ENCODE measurements at places on chromosomes 5 and 9.
A peak's percentile ranks its signal among the peaks of the same experiment; 100 is the strongest.

DNA sequence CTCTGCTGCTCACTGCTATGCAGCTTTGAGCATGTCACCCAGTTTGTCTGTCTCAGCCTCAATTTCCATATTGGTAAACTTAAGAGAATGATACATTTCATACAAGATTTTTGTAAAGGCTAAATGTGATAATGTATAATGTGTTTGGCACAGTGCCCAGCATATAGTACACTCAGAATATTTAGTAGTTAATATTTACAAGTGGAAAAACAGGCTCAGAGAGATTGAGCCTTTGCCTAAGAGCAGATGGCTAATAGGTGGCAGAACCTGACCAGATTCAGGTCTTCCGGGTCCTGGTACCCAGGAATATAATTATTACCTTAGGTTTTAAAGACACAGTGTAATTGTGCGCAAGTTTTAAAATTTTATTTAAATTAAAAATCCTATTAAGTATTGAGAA lies 46.8 kb upstream of the KIAA1958 start:
- DNase-seq, result no peak

GRCh38 chr5:24621792-24622191 lies 23.0 kb downstream of the CDH10 start:
- no peak for DNase-seq

DNA sequence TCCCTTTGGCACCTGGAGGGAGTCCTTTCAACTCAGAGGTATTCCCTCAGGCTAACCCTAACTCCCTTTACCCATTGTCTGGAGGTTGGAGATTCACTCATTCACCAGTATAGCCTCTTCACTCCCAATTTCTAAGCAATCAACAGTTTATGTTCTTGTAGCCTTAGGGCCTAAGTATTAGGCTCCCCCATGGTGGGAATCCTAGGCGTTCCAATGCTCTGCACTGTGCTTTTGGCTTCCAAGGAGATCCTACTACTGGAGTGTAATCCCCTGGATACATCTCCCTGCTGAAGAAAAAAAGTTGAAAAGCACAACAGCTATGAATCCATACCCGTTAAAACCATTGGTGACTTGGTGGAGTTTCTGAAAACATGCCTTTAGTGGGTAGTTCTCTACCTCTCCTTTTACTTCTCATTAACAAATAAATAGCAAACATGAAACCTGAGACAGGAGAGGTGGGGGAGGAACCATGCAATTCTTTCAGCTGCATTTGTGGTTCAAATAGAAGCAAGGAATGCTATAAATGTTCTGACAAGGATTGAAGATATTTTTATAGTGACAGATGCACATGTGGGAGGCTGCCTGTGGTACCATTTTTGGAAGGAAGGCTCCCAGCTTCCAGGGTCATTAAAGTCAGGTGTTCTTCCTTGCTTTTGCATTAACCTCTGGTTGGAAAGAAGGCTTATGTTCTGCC lies 397.1 kb downstream of the DMAC1 start:
- DNase-seq, result no peak

DNA sequence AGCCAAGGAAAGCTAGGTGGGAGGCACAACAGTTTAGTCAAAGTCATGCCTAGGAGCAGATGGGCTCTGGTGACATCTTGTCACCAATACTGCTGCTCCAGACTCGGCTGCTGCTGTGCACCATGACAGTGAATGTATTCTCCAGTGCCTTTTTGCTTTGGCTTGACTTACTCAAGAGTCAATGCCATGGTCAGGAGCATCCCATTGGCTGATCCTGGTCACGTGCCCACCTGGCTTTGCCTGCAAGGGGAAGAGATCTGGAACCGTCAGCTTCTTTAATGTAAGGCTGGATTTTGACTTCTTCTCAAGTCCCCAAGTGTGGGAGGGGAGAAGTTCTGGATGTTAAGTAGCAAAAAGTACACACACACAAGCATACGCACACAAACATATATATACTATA lies 19.9 kb upstream of the MUSK start:
- no peak for DNase-seq

GRCh38 chr9:31325778-31326177 lies 1058.7 kb upstream of the ACO1 start:
- no peak for DNase-seq

GRCh38 chr5:142364251-142365145 lies 39.7 kb upstream of the SPRY4 start:
- no peak for DNase-seq

DNA sequence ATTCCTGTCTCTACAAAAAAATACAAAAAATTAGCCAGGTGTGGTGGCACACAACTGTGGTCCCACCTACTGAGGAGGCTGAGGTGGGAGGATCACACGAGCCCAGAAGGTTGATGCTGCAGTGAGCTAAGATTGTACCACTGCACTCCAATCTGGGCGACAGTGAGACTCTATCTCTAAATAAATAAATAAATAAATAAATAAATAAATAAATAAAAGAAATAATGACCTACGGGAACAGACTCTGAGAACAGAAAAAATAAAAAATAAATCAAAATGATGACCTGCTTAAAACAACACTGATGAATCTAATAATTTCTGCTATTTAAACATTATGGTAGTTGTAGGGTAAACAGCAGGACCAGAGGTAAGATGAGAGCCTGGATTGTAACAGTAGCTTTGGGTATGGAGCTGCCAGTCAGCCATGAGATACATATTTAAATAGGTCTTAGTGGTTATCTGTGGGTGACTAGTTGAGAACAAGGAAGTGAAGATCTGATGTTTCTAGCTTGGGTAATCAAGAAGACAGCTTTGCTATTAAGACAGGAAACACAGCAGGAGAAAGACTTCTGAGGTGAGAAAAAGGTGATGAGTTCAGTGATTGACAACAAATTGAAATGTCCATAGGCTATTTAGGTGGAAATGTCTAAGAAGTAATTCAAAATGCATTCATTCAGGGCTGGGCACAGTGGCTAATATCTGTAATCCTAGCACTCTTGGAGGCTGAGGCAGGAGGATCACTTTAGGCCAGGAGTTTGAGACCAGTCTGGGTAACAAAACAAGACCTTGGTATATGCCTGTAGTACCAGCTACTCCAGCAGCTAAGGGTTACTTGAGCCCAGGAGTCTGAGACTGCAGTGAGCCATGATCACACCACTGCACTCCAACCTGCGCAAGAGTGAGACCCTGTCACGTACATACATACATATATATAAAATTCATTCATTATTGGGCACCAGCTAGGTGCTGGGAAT lies 11.0 kb downstream of the RNF145 start:
- DNase-seq, result no peak

GRCh38 chr5:106545325-106545724 lies 1125.4 kb downstream of the EFNA5 start:
- no peak for DNase-seq

DNA sequence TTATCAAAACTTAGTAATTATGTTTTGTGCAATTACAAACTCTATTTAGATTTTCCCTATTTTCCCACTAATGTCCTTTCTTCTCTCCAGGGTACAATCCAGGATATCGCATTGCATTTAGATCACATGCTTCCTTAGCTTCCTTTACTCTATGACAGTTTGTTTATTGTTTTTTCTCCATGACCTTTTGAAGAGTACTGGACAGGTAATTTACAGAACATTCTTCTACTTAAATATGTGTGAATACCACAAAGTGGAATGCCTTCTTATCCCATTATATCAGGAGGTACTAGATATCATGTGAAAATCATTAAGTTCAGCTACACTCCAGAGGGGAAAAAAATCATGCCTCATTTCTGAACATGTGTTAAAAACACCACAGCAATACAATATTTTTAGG lies 776.6 kb upstream of the CDH9 start:
- DNase-seq, result no peak

GRCh38 chr5:157371655-157372471 lies 88.2 kb upstream of the NIPAL4 start:
- no peak for DNase-seq

DNA sequence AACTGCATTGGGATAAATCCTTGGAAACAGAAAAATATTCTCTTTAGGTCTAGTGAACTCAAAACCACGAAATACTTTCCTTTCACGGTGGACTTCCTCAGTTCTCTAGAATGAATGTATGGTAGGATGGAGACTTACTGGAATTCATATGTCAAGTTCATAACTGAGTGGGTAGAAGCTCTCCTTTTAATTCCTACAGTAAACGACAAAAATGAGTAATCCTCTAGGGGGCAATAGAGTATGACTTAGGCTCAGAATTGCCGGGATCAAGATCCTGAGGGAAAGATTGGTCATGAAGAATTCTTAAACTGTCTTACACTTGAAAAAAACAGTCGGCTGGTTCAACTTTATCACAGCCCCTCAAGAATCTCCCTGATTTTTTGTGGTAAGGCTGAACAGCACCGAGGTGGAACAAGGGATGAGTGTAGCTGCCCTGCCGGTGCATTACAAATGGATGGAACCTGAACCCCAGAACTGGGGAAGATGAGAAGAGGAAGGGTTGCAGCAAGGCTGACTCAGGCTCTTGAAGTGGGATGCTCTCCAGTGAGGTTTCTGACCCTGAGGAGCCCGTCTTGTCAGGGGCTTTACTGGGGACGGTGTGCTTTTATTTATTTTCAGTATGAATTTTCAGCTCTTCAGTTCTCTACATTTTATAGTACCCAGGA lies 14.0 kb upstream of the LOX start:
- no peak for DNase-seq

DNA sequence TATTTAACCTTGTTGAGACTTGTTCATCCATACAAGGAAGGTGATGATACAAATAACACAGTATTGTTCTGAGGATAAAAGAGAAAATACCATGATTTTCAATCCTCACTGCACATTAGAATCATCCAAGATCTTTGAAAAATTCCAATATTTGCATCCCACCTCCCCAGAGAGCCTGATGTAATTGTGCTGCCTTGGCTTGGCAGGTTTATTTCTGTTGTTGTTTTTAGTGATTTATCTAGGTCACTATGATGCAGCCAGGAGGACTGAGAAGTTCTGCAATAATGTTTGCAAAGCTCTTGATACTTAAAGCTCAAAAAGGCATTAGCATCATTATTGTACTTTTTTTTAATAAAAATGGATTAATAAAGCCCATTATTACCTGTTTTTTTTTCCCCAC lies 67.0 kb upstream of the NMUR2 start:
- DNase-seq, result no peak

GRCh38 chr9:68672215-68672614 lies 32.8 kb upstream of the PIP5K1B start:
- no peak for DNase-seq

DNA sequence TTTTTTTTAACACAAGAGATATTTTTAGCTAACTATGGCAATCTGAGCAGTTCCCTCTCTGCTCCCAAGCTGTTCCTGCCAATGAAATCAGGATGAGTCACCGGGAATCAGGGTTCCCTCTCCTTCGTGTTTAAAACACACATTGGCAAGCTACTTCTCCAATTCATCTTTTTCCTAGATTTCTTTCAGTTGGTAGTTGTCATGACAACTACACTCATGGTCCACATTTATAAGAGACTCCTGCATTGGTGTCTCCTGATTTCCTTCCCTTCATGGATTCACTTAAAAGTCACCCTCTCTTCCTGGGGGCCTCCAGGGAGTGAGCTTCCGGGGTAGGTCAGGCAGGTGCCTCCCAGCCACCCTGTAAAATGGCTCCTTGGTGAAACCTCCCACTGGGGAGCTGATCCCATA lies 72.3 kb upstream of the NIPAL4 start:
- DNase-seq, result no peak

DNA sequence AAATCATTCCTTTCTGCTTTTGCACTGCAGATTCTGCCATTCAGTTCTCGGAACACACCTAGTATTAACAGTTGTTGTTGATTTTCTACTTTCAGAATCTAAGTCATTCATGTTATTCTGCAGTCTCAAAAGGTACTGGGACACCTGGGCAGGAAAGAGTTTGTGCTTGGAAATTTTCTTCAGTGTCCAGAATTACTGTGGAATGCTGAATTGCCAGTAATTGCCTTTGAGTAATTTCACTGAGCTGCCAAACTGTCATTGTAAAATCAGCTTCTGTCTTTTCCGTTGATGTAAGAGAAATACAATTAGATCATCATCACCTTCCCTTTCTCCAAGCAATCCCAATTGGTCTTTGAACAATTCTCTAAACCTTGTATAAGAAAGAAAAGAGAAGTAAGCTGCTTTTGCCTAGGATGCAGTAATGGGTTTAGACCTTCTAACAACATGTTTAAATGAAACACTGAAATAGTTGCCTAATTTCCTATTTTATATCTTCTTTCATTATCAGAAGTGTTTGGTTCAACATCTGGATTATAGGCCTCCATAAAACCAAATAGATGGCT lies 75.7 kb upstream of the TGFBR1 start:
- DNase-seq, result no peak

DNA sequence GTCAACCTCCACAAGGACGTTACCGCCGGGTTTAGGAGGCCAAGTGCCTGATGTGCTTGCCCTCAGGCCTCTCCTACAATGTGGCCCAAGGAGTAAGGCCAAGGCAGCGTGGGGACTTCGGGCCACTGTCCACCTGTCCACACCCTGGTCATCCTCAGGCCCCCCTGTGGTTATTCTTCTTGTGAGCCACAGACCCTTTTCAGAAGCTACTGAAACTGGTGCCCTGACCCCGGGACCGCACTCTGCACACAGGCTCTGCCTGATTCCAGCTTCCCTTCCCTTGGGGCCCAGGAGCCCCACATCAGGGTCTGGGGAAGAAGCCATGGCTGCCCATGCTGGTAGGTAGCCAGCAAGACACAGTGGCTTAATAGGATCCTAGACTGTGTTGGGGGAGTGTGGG lies 128.8 kb downstream of the OLFM1 start:
- no peak for DNase-seq

GRCh38 chr9:98365227-98365669 lies 109.8 kb upstream of the TBC1D2 start:
- DNase-seq, result peak; percentile 14

DNA sequence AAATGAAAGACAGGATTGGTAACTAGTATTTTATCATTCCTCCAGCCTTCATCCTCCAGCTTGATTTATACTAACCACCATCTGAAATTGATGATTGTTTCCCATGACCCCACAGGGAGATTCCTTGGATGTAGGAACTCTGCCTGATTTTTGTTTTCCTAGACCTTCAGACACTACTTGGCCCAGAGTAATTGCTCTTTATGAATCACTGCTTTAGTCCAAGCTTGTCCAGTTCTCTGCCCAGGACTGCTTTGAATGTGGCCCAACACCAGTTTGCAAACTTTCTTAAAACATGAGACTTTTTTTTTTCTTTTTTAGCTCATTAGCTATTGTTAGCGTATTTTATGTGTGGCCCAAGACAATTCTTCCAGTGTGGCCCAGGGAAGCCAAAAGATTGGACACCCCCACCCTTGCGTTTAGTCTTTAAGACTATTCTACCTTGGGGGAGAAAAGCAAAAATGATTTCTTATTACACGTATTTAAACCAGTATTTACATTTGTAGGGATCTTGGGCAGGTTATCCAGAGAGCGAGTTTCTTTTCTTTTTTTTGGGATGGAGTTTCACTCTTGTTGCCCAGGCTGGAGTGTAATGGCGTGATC lies 18.4 kb downstream of the BASP1 start:
- no peak for DNase-seq

DNA sequence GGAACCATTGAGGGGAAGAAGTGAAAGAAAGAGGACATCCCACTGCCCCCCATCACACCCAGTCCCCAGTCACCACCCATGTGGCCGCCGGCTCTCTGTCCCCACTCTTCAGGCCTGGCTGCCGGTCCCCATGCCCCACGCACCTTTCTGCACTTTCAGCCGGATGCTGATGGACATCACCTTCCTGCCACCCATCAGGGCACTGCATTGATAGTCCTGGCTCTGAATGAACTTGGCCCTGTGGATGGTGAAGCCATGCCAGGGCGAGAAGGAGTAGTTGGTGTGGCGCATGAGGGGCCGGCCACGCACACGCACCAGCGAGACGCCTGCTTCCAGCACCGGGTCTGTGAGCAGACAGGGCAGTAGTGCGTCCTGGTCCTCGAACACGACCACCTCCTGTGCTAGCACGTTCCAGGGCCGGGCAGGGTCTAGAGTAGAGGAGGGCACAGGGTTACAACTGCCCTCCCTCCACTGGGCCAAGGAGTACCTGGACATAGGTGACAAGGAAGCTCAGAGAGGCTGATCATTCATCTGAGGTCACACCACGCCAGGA lies 6.4 kb downstream of the CSF1R start:
- DNase-seq, result no peak

All from stimulated activated CD4-positive, alpha-beta T cell treated with anti-CD3 and anti-CD28 coated beads, TNF-alpha, amount 100 ng/mL, for 48 hours (primary cell).